ENCODE measurements at places on chromosomes 3 and 15.

DNA sequence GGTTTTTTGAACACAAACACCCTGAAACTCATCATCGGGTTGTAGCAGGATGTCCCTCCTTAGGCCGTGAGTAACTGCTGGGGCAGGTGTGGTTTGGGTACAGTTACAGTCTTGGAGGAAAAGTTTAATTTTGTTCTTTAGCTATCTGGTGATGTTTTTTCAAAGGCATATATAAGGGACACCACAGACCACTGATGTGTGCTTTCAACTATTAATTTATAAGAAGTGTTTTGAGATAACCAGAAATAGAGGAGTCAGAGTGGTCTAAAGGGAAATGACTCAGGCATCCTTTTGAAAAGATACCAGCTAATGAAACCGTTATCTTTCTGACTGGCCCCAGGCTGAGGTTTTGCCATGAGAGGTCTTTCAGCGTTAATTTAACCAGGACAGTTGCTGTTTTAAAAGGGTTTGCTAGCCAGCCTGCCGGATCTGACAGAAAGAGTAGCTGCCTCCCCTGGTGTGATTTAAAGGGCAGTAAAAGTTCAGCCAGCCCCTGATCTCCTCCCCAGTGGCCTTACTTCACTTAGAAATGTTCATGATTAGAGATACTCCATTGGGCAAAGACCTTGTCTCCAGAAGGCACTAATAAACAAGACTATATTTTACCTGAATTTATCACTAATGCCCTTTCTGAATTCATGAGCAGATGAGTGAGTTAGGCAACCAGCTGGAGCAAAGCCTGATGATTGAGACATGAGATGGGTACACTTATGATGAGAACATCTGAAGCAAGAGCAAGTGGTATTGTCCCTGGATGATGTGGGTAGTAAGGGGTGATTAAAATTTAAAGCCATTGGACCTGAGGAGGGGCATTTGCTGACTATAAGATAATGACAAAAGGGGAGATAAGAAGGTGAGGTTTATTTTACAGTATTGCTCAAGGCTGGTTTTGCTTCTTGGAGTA lies 482.5 kb upstream of the TBL1XR1 start:
- DNase-seq: no peak

DNA sequence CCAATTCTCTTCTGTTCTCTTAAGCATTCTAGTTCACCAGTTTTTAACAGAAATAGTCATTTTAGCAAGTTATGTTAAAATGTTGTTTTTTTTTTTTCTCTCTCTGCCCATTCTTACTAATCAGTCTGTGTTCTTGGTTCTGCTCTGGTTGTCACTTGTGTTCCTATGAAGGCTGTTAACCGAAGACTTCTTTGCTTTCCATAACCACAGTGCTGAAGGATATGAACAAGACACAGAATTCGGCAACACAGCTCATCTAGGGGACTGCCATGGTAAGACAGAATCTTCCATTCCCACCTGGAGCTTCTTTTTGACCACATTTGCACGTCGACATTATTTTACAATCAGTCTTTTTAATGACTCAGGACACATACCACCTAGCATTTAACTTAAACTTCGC lies 49.1 kb downstream of the SEMA6D start:
- DNase-seq: no peak

- DNase-seq: peak; percentile 45
Observed at GRCh38 chr3:177652556-177653291, 455.4 kb upstream of the TBL1XR1 start.

DNA sequence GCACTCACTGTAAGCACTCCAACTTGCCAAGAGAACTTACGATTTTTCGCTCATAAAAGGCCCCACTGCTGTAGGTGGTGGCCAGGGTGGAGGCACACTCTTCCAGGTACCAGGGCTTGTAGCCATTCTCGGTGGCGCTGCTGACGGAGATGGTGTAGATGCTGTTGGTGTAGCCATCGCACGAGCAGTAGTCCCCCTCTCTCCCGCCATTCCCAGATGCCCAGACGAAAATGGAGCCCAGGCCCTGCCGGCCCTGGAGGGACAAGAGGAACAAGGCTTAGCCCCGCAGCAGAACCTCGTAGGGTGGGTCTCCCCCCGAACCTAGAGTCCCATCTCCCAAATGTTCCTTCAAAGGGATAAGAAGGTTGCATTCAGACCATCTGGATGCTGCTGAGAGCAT lies 96.3 kb downstream of the PCSK6 start:
- no peak for DNase-seq

DNA sequence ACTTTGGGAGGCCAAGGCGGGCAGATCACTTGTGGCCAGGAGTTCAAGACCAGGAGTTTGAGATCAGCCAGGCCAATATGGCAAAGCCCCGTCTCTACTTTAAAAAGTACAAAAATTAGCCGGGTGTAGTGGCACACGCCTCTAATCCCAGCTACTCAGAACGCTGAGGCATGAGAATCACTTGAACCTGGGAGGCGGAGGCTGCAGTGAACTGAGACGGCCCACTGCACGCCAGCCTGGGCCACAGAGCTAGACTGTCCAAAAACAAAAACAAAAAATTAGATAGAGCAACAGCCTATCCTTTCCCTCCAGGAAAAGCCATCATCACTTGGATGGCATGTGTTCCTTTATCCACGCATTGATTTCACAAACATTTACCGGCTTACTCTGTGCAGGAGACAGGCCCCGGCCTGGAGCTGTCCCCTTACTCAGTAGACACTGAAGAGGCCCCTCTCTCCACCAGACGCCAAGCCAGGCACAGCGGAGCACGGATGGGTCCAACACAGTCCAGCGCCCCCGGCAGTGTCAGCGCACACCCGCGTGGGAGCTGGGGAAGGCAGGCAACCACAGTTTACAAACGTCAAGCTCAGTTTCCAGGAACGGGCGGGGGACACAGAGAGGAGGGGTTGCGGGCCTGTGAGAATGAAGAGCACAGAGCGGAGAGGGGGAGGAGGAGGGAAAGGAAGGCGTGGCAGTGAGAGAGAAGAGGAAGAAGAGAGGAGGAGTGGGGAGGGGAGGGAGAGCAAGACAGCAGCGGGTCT lies 3.1 kb downstream of the GP5 start:
- no peak for DNase-seq

- no peak for DNase-seq
Observed at GRCh38 chr3:159378396-159379194, 576.7 kb downstream of the MFSD1 start.

DNA sequence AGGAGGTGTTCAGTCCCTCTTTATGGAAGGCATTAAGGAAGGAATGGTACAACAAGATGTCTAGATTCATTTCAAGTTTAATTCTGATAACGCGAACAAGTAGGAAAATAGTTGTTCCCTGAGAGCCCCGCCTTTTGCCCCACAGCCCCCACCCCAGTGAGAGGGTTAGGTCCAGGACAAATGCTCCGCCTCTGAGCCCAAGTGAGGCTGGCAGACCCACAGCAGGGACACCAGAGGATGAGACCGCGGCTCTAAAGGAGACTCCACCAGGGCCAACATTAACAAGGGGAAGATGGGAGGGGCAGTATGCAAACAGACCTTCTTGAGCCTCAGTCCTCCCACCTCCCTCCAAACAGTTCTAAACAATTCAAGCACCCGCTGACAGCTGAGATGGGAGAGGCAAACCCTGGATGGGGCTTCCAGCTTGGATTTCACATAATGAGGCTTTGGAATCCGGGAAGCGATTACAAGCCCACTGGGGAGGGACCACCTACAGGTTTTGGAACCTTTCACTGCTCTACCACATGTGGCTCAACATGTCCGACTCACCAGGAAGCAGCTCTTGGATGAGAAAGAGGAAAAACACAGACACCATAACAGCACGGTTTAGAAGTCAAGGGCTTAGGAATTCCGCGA lies 42.9 kb upstream of the IREB2 start:
- DNase-seq: no peak

- no peak for DNase-seq
Observed at GRCh38 chr3:4741404-4742307, 237.6 kb upstream of the BHLHE40 start.

DNA sequence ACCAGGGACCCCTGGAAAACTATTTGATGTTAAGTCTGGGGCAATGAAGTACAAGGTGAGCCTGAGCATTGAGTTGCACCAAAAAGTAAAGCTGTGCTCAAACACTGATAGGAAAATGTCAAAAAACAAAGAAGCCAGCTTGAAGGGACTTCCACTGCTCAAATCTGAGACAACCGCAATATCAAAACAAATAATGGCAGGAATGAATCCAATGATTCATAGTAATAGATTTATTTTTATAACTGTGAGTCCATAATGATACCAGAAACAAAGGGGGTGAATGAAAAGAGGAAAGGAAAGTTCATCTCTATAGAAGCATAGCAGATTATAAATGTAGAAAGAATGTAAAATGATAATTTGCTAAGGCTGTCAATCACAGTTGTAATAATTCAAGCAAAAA lies 237.3 kb upstream of the ZBTB20 start:
- no peak for DNase-seq

DNA sequence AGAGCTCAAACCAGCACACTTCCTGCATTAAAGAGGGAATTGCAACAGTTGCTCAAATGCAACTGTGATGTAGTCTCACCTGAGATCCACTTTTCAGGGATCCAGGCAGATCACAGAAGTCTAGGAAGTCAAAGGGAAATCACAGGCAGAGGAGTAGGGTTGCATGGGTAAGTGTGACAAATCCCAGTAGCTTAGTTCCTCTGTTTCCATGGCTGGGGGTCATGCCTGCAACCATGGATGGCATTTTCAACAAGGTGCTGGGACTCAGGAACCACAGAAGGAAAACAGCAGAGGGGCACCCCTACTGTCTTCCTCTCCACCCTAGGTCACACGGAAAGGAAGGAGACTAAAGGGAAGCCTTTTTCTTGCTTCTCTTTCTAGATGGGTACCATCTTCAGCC lies 36.5 kb upstream of the ARNT2 start:
- no peak for DNase-seq

DNA sequence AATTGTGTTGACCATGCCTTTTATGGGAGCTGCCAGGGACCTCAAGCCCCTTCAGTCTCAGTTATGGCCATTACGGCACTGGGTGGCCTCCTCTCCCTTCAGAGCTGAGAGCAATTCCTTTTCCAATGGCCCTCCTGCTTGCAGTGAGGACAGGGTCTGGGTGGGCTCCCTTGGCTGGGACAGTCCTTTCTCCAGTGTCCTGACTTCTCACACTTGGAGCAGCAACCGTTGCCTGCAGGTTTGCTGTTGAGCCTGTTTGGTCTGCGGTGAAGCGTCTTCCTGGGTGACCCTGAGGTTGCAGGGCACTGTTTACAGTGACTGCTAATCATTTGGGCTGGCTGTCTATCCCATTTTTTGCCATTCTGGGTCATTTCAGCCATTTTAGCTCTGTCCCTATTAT lies 3.5 kb upstream of the CCDC80 start:
- no peak for DNase-seq

DNA sequence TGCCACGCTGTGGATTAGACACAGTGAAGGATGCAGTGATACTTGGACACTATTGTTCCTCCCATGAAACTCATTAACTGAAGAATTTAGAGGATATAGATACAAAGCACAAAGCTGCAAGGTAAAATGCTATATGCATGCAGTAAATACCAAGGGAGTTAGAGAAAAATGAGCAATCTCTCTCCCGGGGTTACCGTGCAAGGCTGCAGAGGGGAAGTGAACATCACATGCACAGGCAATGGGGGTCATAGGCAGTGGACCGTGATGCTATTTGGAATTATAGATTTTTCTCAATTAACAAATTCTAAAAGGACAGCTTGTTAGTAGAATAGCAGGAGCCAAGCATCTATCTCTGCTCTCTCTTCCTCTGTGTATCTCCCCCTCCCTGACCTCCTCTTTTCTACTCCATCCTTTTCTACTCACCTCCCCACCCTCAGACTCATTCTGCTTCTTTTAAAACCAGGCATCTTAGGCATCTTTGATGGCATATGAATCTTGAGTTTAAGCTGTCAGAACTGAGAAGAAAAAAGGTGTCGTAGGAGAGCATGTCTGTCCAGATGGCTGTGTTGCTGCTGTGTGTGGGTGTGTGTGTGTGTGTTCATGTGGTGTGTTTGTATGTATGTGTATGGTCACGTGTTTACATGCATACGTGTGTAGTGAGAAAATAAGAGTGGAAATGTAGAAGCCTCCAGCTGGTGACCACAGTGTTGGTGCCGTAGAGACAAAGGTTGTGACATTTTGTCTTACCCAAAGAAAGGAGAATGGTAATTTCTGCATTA lies 339.0 kb downstream of the EPHB1 start:
- DNase-seq: no peak

DNA sequence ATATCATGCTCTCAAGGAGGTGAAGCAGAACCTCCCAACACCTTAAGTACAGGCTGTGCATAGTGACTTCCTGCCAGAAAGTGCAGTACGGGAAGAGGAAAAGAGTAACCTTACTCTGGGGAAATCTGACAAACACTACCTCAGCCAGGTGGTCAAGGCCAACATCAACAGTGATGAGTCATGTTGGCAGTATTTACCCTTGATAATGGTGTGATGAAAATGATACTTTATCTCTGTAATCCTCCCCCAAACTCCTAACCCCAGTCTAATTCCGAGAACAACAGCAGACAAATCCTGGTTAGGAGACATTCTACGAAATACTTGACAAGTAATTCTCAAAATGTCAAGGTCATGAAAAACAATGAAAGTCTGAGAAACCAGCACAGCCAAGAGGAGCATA lies 26.5 kb downstream of the ANKDD1A start:
- no peak for DNase-seq

DNA sequence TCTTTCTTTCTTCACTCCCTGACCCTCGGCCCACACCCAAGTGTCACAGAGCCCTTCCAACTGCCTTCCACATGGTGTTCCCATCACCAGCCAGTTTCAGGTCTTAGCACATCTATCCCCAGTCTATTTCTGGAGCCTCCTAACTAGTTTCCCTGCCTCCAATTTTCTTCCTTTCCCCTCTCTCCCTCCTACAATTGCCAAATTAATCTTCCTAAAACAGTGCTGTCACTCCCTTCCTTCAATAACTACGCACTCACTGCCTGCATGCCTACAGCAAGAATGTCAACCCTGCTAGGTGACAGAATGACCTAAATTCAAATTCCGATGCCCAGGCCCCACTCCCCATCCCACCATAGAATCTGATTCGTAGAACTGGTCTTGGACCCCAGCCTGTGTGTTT lies 36.1 kb upstream of the CA12 start:
- no peak for DNase-seq

GRCh38 chr15:48423896-48424475 lies 92.8 kb downstream of the DUT start:
- no peak for DNase-seq

DNA sequence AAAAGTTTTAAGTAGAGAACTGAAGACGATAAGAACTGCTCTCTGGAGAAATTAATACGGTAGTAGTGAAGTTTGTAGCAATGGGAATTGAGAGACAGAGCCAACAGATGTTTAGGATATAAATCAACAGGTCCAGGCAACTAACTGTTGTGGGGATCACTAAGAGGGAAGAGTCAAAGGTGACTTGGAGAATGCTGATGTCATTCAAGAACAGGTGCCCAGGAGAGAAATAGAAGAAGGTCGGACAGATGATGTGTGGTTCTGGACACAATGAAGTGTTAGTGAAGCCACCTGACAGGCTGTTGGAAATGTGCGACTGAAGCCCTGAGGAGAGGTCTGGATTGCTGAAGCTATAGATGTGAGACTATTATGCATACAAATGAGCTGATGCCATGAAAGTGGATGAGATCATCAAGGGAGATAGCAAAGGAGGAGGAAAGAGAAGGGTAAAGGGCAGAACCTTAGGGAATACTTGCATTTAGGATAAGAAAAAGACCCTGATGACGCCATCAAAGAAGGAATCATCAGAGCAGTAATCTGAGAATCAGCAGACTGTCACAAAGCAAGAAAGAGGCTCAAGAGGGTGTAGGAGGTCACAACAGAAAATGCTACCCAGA lies 183.7 kb downstream of the FRMD5 start:
- no peak for DNase-seq

GRCh38 chr3:40404591-40405198 lies 17.7 kb downstream of the ENTPD3 start:
- no peak for DNase-seq

GRCh38 chr3:89025185-89025584 lies 82.2 kb upstream of the EPHA3 start:
- DNase-seq: no peak
